CD4-positive, alpha-beta T cell treated with Interleukin-2 at 100 ng/mL for 4 hours (primary cell): ENCODE measurements at places on chromosomes 7 and 10.

- DNase-seq: no peak
Measured at GRCh38 chr10:71667387-71667752, 52.2 kb downstream of the C10orf105 start.

DNA sequence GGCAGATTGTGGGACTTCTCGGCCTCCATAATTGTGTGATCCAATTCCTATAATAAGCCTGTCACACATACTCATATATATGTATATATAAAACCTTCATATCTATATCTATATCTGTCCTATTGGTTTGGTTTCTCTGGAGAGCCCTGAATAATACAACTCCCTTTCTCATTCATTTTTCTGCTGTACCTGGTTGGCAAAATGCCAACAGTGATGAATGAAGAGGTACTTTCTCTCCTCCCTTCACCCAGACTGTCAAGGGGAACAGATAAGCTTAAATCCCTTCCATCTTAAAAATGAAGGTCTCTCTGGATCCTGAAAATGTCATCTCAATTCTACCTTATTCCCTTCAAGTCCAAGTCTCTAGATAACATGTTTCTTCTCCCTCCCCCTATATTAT lies 60.3 kb upstream of the FOXP2 start:
- DNase-seq: no peak

GRCh38 chr7:54827734-54828133 lies 68.7 kb upstream of the SEC61G start:
- no peak for DNase-seq

GRCh38 chr10:129120441-129120840 lies 346.6 kb upstream of the MGMT start:
- no peak for DNase-seq

- DNase-seq: no peak
Measured at GRCh38 chr7:139362302-139362701, 2.6 kb downstream of the LUC7L2 start.

GRCh38 chr10:28872587-28873165 lies 195.4 kb downstream of the BAMBI start:
- no peak for DNase-seq

GRCh38 chr7:159126311-159127260 lies 18.1 kb downstream of the VIPR2 start:
- no peak for DNase-seq

DNA sequence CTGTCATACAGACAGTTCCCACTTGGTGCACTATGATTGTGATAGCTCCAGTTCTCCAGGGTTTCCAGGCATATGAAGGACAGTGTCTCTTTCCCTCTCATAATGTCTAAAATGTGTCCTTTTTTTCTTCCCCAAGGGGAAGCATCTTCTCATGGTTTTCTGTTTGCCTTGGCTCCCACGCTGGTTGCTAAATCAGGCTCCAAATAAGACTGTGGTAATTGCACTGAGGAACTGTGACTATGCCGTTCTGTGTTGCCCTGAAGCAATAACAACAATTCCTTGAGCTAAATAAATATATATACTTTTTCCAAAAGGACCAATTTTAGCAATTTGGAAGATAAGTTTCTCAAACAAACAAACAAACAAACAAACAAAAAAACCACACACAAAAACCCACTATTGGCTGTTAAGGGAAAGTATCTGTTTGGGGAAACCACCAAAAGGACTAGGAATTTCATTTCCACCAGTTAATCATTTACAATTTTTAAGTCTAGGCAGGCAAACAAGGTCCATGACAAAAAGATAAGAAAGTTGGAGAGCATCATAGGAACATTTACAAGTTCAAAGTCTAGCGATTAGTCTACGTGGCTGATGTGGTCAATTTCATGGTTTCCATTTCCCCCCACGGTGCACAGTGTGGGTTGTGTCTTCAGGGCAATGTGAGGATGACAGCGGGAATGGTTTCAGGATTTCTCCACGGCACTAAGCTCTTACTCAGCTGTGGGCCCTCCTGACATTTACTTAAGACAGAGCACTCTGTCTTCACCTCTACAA lies 62.4 kb downstream of the THNSL1 start:
- no peak for DNase-seq

DNA sequence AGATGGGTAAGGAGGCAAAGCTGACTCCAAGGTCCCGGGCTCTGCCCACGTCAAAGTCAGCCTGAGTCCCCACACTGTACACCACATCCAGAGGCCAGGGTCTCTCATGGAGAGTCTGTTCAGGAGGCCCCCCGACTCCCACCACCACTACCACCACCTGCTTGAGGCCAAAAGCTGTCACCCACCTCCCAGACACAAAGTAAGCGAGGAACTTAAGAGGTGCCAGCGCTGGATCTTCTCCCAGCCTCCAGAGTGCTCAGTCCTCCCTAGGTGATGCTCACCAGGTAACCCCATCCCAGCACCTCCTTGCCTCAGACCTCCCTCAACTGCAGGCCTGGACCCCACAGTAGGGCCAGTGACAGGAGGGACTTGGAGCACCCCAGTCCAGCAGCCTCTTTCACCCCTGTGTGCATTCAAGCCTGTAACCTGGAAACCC lies 520 bp downstream of the NPC1L1 start:
- no peak for DNase-seq

- no peak for DNase-seq
Measured at GRCh38 chr10:71754562-71754961, 18.8 kb downstream of the VSIR start.

- DNase-seq: no peak
Measured at GRCh38 chr10:88207121-88207546, 343.7 kb downstream of the PTEN start.

GRCh38 chr7:51123322-51124019 lies 193.1 kb downstream of the COBL start:
- peak; percentile 16 for DNase-seq

DNA sequence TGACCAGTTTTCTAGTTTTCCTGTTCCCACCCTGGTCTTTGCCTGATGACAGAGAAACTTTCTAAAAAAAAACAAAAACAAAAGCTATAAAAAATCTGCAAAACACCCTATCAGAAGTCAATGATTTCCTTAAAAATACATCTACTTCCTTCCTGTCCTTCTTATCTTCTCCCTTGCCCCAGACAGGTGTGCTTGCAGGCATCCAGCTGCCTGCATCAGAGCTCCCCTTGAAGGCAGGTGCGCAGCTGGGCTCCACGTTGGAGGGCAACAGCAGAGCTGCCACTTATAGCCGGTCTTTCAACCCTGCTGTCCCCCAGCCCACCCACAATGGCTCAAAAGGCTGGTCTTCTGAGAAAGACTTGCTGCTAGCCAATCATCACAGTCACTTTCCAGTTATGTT lies 29.8 kb downstream of the UBE2D4 start:
- no peak for DNase-seq

DNA sequence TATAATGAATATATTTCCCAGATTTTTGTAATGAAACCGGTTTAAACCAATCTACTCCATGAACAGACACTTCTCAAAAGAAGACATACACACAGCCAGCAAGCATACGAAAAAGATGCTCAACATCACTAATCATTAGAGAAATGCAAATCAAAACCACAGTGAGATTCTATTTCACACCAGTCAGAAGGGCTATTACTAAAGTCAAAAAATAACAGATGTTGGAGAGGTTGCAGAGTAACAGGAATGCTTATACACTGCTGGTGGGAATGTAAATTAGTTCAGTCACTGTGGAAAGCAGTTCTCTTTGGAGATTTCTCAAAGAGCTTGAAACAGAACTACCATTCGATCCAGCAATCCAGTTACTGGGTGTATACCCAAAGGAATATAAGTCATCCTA lies 240.7 kb downstream of the TSPAN12 start:
- no peak for DNase-seq

DNA sequence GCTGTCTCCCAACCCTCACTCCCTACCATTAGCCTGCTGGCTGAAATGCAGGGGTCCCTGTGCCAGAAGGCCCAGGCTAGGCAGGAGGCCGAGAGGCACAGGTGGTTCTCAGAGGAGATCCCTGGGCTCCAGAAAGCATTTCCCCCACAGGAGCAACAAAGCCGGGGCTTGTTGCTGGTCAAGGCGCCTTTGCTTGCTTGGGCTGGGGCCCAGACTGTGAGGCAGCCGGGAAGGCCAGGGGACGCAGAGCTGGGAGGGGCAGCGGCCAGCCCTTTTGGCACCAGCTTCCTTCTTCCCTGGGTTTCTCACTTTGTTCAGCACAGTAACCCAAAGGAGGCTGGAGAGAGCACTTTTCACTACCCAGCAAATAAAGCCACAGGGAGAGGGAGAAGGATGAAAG lies 48.6 kb downstream of the FBXW4 start:
- no peak for DNase-seq

GRCh38 chr10:76302481-76302880 lies 871.1 kb downstream of the LRMDA start:
- DNase-seq: no peak

DNA sequence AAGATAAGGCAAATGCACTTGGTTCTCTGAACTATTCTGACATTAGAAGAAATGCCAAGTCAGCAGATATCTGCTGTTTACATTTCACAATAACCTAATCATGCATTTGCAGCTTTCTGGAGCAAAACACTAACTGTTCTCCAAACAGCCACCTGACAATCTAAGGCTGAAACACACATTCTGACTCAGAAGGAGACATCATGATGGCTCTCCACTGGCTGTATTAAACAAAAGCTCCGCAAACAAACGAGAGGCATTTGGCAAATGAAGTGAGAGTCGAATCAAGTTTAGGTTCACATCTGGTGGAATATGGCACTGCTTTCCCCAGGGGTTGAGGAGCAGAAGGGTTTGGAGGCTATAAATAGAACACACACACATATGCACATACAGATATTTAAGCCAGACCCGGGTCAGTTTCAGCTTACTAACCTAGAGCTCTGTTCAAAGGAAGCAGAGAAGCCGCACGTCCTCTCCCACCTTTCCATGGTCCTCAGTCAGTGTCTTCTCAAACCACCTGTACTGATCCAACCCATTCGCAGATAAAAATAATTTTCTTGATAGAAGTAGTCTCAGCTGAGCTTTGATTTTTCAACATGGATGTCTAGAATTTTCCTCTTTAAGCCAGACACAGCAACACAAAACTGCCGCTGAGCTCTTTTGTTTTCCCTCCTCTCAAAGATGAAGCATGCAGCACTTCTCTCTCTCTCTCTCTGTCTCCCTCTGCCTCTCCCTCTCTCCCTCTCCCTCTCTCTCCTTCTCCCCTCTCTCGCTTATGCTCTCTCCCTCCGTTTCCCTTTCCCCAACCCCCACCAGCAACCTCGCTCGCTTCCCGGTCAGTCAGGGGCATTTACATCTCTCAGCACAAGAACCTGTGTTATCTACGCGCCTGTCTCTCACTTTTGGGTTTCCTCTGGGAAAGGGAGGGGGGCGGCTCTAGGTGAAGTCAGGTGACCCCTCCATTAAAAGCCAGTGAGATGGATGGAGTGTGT lies 682.8 kb downstream of the MAGI2 start:
- DNase-seq: no peak

- no peak for DNase-seq
Measured at GRCh38 chr10:5800782-5801181, 12.5 kb downstream of the GDI2 start.

- DNase-seq: peak; percentile 8
Measured at GRCh38 chr7:139648941-139649425, 125.5 kb downstream of the CLEC2L start.

DNA sequence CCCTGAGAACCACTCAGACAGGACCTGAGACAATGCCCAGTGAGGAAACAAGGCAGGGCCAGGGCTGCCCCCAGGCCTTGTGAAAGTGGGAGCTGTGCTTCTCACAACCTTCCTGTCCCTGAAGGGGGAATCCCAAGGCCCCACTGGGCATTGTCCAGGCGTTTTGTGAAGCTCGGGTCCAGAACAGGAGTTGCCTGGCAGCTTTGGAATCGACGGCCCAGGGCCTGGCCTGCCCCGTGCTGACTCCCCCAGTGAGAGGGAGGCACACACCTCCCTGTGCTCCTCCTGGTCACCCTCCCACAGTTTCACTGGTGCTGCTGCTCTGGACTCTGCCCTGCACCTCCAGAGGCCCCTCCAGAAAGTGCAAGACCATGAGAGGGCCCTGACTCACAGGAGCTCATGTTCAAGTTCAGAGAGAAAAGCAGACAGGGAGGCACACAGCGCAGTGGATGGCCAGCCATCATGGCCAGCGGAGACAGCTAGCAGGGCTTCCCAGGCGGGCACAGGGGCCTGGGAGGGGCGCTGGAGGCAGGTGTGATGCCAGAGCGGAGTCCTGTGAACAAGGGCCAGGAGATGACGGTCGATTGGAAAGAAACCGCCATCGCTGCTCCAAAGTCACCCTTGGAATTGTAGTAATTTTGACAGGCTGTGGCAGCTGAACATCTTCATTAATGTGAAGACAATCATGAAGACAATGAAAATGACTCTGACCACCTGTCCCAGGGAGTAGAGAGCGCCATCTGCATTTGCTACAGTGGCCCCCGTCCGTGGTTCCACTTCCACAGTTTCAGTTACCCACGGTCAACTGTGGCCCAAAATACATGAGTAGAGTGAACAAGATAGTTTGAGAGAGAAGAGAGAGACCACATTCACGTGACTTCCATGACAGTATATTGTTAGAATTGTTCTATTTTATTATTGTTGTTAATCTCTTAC lies 103.7 kb downstream of the MKI67 start:
- no peak for DNase-seq

GRCh38 chr7:6553448-6554044 lies 2.3 kb upstream of the GRID2IP start:
- DNase-seq: no peak

DNA sequence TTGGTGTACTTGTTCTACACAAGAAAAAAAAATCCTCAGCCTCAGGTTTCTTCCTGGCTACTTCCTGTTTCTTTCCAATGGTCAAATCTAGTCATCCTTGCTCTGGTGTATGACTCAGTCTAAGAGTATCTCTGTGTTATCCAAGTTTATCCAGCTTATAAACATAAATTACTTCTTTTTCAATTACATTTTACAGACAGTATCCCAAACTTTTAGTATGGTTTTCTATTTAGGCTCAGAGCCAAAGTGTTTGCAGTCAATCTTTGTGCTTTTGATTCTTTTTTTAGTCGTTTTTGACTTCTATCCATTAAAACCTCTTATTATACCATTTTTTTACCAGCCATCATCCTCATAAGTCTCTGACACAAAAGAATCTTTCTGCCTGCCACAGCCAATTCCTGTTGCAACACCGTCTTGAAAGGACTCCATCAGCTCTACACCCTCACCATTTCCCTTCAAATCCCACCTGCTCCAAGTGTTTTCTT lies 294.6 kb downstream of the PTEN start:
- DNase-seq: no peak

DNA sequence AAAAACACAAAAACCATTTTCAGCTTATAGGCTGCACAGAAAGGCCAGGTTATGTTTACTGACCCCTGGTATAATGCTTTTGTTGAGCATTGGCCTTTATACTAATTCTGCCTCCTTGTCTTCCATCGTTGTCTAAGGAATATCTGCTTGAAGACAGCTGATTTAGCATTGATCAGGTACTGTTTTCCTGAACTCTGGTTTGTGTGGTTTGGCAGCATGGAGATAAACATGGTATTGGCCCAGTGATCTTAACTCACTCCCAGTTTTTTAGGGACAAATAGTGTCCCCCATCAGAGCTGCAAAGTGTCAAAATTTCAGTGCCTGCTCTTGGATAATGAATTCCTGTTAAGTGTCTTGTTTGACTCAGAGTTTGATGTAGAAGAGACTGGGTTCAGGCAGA lies 100.8 kb downstream of the SND1 start:
- DNase-seq: no peak
